ENCODE measurements at places on chromosomes 3 and 15. TPM values are rescaled to one million over a fixed set of nuclear protein-coding genes. Genes with fewer than 3 reads are reported as not detected.

DNA sequence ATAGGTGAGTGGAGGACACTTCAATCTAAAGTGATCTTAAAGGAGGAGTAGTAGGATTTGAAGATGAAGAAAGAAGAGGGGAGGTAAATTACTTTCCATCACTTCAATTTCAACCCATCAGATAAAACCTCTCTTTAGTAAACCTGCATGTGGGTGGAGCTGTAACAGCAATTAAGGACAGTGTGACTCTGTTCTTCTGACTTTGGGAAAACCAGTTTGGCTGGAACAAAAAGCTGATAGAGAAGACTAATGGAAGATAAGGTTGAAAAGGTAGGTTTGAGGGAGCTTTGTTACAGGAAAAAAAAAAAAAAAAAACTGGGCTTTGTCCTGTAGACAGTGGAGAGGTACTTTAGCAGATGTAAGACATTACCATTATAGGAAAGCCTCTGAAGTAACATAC lies 4.5 kb upstream of the GSK3B start:
- DNase-seq, result no peak

GRCh38 chr3:134325061-134325705 lies 49.1 kb downstream of the AMOTL2 start:
- no peak for DNase-seq

GRCh38 chr3:33908250-33908851 lies 109.9 kb downstream of the PDCD6IP start:
- no peak for DNase-seq

DNA sequence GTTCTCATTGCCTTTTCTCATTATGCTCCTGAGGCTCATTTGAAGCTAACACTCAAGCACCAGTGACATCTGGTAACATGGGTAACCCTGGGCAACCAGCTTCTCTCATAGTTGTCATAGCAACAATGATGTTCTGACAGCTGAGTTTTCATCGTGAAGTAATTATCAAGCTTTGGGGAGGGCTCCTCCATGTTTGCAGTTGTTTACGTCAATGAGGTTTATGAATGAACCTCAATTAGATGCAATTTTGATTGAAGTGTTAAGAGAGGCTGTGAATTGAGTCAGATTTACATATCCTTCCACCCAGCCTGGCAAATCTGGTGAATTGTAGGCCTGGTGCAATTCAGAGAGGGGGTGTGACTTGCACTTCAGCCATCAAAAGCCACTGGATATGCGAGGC lies 119.3 kb upstream of the CHD2 start:
- no peak for DNase-seq

DNA sequence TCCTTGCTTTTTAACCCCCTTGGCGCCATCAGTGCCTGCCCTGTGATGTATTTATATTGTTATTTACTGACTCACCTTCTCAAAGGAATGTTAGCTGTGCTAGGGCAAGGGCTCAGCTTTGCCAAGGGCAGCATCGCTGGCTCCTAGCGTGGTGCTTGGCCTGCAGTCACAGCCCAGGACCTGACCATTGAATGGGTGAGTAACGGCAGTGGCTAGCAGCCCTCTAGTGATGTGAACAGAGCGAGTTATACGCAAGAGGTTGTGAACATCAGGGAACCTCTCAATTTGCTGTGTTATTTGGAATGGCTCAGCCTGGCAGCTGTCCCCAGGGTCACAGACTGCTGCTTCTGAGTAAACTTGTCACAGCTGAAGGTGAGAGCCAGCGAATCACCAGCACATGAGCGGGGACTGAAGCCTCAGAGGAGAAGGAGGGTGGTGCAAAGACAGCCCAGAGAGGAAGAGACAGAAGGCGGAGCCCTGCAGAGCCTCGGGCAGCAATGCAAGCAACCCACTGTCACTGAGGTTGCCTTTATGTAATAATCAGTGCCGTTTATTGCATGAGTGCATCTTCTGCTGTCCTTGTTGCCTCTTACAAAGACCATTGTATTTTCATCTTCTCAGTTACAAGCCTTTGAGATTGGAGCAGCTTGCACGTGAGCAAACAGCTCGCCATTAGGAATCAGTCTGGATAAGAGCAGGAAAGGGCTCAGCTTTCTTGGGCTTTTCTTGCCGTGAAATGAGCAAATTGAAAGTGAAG lies 158.3 kb downstream of the SLCO3A1 start:
- peak; percentile 45 for DNase-seq

GRCh38 chr15:74121039-74121438 lies 9.3 kb upstream of the ISLR2 start:
- no peak for DNase-seq

DNA sequence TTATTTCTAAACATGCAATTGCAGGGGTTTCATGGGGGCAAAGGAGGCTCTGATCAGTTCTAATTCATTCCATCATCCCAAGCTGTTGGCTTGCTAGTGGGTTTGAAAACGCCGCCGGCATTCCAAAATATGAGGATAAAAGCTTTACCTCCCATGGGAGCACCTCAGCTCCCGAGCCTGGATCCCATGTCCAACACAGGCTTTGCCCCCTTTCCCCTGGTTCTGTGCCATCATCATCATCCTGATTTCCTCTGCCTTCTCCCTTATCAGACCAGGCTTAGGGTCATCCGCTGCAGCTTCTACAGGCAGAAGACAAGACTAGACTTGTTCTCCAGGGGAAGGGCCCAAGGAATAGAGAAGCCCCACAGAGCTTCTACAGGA lies 25.4 kb downstream of the SH3BP5 start:
- no peak for DNase-seq

Gene P2RY13
- not detected for total RNA-seq
